Posterior cingulate gyrus (tissue), 11 donors: ENCODE measurements at places on chromosomes 1 and 21.

DNA sequence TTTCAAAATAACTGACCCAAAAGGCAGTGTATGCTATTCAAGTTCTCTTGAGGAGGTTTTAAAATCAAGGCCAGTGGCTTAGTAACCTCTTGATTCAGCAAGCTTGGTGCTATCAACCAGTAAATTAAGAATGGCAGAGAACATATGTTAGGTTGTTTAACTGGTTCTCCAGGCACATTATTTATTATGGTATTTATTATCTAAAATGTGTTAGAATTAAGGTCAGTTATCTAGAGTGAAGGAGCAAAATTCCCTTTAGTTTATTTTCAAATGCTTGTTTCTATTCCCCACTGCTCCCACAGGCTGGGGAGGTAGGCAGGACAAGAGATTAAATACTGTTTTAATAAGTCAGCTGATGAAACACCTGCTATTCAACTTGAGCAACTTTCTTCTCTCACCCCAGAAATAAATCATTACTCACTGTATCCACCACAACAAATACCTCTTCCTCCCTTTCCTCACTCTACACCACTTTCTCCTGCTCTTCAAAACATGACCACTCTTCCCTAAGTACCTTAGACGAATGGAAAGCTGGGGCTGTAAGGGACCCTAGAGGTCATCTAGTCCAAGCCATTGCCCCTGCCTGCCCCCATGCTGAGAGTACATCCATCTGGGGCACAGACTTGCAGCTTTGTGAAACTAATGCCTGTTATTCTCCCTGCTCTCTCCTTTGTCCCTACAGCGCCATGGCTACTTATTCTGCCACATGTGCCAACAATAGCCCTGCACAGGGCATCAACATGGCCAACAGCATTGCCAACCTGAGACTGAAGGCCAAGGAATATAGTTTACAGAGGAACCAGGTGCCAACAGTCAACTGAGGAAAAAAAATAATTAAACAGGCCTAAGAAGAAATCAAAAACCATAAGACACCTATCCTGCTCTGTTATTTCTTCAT, 71.7 kb downstream of the PRRX1 start:
- no peak for DNase-seq

DNA sequence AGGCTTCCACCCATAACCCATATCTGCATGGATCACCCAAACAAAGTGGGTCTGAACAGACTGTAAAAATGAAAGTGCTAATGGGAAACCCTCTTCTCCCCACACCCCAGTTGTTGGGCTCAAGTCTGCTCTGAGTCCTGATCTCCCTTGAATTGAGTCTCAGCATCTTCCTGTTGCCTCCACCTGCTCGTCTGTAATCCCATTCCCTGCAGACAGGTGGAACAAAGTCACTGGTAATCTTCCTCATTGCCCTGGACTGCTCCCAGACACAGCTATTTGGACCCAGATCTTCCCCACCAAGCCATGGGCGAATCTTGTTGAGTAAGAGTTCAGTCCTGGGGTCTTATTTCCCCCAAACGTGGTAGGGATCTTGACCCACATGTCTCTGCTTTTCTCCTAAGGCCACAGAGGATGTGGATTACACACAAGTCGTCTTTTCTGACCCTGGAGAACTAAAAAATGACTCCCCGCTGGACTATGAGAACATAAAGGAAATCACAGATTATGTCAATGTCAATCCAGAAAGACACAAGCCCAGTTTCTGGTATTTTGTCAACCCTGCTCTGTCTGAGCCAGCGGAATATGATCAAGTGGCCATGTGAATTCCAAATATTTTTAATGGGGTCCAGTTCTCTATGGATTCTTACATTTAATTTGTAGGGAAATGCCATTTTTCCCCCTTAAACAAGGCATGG, 15.7 kb downstream of the AVPR1B start:
- DNase-seq, result no peak

GRCh38 chr1:112937495-112937894, 18.5 kb downstream of the SLC16A1 start:
- no peak for DNase-seq

- DNase-seq, result no peak
Observed at GRCh38 chr1:5615076-5615475, 377.1 kb downstream of the NPHP4 start.

GRCh38 chr1:84606977-84607376, 32.7 kb upstream of the CTBS start:
- DNase-seq, result no peak

DNA sequence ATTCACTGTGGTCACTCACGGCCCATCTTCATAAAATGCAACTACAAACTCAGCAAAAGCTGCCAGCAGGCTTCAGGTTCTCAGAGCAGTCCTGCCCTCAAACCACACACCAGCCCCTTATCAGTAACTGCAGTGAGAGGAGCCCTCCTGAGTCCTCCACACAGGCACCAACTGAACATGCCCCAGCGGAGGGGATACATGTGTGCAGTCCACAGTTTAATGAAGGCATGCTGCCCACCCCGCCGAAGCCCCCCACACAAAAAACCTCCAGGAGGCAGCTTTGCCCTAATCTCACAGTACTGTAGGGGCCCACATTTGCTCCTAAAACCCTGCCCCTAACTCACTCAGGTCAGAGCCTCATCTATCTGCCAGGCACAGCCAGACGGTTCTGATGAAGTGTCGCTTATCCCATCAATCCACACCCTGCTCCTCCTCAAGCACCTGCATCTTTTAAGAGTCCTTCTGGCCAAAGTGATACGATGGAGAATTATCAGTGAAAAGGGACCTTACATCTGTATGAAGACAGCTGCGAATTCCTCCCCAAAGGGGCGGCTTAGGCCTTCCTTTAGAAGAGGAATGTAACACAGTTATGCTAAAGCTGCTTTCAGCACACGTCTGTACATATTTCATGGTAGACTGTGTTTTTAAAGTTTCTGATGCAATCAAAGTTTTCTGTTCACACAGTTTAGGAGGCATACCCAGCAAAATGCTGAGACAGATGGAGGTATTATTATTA, 3.5 kb downstream of the ABCB10 start:
- DNase-seq, result no peak

GRCh38 chr1:208782186-208782585, 538.0 kb upstream of the PLXNA2 start:
- DNase-seq, result no peak

DNA sequence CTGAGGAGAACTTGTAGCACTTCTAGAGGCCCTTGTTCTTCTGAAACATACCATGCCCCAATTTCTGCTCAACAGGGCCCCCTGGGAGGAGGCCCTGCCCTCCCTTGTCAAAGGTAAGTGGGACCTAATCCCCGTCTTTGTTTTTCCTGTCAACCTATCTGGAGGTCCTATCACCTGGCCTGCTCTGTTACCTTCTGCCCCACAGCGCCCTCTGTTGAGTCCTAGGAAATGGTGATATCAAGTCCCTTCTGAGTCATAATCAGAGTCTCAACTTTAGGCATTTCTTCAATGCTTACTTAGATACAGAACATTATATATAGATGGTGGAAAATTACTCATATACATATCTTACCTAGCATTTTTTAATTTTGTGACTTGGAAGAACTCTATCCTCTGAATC, 28.2 kb upstream of the FCRL4 start:
- no peak for DNase-seq

- no peak for DNase-seq
Observed at GRCh38 chr1:176164014-176164678, 42.9 kb downstream of the COP1 start.

DNA sequence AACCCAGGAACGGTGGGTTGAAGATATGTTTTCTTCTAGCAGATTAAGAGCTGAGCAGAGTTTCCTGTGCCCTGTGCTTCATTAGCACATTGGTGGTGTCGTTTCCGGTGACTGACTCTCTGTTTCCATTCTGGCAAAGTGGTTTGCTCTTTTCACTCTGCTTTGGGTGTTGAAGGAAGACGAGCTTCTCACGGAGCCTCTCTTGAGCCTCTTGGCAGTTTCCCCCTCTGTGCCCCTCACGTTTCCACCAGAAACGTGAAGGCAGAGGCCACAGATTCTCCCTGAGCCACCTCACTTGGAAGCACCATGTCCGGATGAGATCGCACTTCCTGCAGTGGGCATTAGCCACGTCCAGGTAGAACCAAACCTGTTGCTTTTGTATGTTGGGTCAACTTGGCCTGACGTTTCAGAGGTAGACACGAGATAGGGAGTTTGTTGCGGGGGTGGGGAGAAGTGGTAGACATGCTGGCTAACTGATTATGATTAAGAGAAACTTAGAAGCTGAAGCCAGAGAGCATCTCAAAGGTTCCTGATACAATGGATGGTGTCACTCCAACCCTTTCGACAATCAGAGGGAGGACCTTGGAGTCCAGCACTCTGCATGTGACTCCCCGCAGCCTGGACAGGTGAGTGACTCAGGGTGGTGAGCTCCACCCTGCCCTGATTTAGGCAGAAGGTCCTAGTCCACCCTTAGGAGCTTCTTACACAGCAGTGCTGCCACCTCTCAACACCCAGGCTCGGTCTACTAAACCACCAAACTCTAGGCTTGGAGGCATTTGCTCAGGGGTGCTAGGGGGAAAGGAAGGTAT, at the start of gene LAX1:
Gene LAX1, plus strand, starts transcription at position 155 of the 809 bp plus-strand sequence. Its CDS starts 383 bp downstream, at position 538.
- DNase-seq, result no peak

- DNase-seq, result no peak
Observed at GRCh38 chr1:221122501-221122900, 243.3 kb downstream of the HLX start.

- DNase-seq, result no peak
Observed at GRCh38 chr1:173440430-173440829, 36.7 kb upstream of the PRDX6 start.

DNA sequence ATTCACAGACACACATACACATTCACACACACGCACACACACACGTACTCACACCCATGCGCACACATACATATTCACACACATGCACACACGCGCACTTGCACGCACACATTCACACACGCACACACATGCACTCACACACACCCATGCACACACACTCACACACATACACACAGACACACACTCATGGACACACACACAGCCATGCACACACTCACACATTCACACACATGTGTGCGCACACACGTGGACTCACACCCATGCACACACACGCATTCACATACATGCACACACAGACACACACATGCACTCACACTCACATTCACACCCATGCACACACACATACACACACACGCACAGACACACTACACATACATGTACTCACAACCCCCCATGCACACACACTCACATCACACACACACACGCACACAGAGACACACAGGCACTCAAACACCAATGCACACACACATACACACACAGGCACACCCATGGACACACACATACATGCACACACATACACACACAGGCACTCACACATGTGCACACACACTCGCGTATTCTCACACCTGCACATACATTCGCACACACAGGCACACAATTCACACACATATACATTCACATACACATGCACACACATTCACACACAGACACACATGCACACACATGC, 589.1 kb downstream of the PTPRU start:
- no peak for DNase-seq

GRCh38 chr21:45319461-45320211, 31.9 kb upstream of the POFUT2 start:
- no peak for DNase-seq

- no peak for DNase-seq
Observed at GRCh38 chr21:35377505-35378090, 328.5 kb upstream of the RUNX1 start.

- DNase-seq, result no peak
Observed at GRCh38 chr1:50268049-50268448, 155.2 kb downstream of the DMRTA2 start.

GRCh38 chr1:151416231-151416630, 16.9 kb downstream of the PSMB4 start:
- DNase-seq, result no peak

DNA sequence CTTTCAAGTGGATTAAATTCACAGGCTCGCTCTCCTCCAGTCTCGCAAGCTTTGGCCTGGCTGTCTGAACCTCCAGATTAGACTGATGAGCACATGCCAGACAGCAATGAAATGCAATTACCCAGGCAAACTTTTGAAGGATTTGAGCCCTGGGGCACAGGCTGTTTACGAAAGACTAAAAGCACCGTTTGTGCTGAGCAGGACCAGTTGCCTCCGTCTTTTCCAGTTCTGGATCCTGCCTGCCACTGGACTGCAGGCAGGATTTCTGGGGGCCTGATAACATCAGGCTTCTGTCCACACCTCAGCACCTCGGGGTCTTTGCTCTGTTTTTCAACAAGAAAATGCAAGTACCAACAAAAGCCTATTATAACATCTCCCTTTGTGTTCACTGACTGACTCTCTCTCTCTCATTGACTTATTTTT, 145.7 kb downstream of the CLIC6 start:
- no peak for DNase-seq

GRCh38 chr1:51578383-51579109, 38.3 kb upstream of the OSBPL9 start:
- DNase-seq, result no peak
